ENCODE measurements at places on chromosomes 11 and 22.

- no peak for DNase-seq
Measured at GRCh38 chr22:47206666-47207218, 444.3 kb downstream of the TBC1D22A start.

DNA sequence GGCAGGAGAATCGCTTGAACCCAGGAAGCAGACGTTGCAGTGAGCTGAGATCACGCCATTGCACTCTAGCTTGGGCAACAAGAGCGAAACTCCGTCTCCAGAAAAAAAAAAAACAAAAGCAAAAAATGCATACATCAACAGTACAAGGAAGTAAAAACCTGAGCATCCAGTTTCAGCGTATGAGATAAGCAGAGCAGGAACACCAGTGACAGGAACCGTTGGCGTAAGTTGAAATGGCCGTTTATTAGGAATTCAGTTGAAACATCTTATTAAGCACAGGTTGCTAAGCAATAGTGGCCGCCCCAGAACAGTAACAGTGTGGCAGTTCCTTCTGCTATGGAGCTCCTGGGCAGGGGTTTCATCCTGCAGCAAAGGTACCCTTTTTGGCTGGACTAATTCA is 4.0 kb upstream of the L3MBTL2 start:
- no peak for DNase-seq

DNA sequence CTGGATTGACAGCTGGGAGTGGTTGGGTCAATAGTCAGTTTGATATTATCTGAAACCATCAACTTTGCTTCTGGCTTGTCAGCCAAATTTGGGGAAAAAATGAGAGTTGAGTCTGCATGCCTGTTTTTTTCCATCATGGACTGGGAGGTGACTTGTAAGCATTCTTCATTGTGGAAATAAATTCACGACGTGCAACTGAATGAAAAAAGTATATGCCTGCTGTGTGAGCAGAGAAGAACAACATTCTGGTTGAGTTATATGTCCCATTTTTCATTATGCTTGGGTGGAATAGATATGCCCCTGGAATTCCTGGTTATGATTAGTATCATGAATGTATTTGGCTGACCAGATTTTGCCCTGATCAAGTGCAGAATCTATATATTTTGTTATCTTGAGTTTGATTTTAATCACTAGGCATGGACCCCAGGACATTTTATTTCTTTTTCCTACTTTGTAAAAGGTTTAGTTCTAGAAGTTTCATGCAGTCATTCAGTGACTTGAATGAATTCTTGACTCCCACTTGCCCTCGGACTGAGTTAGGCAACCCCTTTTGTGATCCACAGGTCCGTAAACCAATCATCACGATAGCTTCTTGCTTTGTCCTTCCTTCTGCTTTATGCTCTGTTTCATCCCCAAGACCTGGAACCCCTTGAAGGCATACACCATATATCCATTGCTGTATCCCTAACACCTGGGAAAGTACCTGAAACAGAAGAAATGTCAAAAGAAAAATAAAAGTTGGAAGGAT is 205.8 kb downstream of the NAV2 start:
- no peak for DNase-seq

GRCh38 chr11:106379265-106379664 is 301.8 kb downstream of the AASDHPPT start:
- DNase-seq: no peak

DNA sequence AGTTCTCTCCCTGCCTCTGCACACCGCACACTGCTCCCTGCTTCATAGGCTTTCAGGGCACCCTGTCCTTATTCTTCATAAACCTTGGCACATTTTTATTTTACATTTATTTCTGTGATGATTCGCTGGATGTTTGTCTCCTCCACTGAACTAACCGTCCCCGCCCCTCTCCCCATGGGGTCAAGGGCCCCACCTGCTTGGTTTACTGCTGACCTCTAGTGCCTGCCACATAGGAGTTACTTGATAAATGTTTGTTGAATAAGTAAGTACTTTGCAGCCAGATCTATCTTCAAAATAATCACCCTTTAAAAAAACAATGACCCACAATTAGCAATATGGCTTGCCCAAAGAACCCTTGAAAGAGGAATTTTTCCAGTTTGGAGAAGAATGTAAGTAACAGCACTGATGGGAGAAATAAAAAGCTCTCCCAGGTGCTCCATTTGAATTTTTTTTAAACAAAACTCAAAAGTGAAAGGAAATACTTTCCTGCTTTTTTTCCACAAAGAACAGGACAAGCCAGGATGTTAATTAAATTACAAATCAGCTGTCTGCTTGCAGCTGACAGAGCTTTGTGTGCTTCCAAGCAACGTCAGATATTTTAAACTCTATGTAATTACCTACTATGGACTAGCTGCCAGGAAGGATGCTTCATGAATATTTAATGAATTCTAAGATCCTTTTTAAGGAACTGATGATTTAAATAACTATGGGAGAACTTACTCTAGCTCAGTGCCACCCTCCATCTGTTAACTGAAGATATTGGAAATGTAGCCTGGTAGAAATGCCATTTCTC is 1083.6 kb downstream of the DLG2 start:
- no peak for DNase-seq

GRCh38 chr11:18699269-18699596 is 654 bp downstream of the TMEM86A start:
- peak; percentile 43 for DNase-seq

GRCh38 chr11:32290783-32291182 is 144.6 kb downstream of the WT1 start:
- DNase-seq: no peak

All from chondrocyte (in vitro differentiated cells).